ENCODE measurements at places on chromosomes 16 and 17.
A peak's percentile ranks its signal among the peaks of the same experiment; 100 is the strongest.

- DNase-seq: no peak
These were observed 6.1 kb upstream of the TSPOAP1 start for GRCh38 chr17:58334661-58335060.

DNA sequence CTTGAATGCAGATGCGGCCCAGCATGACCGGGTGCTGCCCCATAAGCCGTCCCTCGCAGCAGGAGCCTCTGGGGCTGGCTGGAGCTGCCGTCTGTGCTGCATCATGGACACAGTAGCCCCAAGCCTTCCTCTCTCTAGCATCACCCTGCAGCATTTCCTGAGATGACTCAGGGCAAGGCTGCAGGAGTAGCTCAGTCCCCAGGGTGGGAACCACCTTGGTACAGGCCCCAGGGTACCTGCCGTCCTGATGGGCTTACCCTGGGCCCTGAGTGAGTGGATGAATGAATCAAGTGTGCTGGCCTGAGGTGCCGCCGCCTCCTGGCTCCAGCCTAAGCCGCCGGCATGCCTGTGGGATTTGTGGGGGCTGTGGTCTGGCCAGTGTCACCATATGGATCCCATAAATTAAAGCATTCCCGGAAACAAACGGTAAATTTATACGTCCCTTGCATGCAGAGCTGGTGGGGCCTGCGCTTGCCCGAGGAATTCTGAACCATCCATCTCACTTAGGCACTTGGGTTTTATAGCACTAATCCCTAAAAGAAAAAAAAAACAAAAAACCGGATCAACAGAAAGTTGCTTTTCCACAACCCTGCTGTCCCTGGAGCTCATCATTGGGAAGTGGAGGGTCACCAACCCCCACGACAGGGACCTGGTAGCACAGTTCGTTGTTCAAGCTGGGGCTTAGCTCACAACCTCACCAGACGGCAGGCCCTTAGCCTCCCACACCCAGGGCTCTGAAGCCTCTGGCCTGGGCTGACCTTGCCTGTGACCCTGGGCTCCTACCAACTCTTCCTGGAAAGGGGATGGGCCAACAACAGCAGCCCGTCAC, 242.6 kb upstream of the CIBAR2 start:
- no peak for DNase-seq

DNA sequence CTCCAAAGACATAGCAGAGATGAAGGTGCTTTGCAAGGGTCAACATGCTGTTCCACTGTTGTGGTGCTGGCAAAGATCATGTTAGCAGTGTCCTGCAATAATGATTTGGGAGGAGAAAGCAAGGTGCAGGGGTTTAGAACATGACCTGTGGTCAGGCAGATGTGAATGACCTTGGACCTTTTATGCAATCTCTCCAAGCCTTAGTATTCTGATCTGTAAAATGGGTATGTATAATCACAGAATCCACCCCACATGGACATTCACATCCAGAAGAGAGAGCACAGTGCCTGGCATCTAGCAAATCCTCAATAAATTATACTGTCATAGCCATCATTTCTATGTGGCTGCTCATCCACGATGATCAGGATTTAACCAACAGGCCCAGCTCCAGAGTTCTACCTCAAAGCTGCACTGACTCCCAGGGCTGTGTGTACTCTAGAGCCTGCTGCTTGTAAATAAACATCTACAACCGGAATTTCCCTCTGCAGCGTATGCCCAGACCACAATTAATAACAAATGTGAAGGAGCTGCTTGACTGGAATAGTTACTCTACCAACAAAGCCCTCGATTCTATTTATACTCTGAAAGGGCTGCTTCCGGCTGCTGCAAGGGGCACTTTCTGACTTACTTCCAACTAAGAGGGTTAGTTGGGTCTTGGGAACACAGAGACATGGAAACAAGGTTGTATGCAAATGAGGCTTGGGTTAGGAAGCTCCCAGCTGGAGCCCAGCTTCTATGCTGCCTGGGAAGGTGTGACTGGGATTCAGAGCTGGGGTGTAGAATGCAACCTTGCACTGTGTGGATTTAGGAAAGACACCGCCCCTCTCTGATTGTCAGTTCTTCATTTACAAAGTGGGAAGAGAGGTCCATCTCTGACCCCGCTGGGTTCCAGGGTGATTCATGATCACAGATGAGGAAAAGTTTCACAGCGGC, 265.2 kb downstream of the XYLT1 start:
- DNase-seq: no peak

DNA sequence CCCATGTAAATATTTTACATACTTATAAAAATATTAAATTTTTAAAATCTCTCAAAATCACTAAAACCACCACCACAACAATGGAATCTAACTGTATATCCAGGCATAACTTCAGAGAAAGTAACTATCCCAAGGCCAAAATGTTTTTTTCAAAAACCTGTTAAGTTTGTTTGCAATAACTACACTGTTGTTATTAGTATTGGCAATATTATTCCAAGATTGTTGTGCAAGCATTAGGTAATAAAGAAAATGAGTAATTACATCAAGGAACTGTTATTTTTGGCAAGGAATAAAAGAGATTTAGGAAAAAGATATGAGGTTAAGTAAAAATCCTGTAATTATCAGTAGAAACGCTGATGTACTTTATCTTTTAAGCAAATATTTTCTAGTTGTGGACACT, 3.4 kb upstream of the KRTAP4-12 start:
- DNase-seq: no peak

DNA sequence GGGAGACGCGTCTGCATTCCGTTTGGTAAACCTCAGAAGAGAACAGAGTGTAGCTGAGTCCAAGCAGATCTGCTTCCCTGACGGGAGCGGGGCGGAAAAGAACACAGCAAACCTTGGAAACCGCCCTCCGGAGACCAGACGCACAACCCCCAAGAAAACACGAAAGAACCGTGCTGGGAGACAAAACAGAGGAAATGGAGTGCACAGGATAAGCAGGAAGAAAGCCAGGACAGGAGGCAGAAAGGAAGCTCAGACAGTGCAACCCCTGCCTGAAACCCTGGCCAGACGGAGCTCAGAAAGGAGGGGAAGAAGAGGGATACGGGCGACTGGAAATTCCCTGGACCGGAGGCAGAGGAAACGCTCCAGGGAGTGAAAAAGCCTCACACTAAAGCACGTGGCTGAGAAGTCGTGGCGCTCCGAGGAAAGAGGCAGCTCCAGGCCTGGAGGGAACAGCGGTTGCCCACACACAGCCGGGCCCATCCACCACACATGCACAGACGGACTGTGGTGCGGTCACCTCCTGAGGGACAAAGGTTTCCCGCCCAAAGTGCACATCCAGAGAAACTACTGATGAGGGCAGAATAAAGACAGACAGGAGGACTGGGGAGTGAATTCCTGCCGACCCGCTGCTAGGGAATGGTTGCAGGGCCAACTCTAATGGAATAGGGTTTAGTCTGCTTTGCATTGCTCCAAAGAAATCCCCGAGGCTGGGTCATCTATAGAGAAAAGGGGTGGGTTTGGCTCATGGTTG, 10.2 kb downstream of the DPEP1 start:
- DNase-seq: no peak

DNA sequence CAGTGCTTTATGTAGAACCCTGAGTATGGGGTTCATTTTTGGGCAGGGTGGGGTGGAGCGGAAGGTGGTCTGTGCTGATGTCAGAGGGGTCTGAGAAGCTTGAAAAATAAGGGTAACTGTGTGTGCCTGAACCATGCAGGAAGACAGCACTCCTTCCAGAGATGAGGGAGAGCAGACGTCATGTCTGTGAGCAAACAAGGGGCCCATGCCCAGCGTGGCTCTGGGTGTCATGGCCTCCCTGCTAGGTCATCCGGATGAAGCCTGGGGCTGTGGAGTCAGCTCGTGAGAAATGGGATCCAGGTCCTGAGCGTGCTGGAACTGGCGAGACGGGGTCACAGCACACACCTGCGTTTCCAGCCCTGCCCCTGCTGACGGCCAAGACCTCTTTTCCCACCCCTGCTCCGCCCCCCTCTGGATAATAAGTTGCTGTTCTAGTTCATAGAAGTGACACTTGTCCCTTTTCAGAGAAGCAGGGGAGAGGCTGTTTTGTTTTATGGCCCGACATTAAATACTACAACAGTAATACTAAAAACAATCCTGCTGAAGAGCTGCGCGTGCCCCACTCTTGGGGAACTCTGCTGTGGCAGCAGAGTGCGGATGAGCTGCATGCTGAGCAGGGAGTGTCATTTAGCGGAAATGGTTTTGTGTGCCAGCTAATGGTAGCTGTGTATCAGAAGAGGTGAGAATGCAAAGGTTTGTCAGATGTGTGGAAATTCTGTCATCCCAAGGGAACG, 92.6 kb downstream of the RPTOR start:
- no peak for DNase-seq

DNA sequence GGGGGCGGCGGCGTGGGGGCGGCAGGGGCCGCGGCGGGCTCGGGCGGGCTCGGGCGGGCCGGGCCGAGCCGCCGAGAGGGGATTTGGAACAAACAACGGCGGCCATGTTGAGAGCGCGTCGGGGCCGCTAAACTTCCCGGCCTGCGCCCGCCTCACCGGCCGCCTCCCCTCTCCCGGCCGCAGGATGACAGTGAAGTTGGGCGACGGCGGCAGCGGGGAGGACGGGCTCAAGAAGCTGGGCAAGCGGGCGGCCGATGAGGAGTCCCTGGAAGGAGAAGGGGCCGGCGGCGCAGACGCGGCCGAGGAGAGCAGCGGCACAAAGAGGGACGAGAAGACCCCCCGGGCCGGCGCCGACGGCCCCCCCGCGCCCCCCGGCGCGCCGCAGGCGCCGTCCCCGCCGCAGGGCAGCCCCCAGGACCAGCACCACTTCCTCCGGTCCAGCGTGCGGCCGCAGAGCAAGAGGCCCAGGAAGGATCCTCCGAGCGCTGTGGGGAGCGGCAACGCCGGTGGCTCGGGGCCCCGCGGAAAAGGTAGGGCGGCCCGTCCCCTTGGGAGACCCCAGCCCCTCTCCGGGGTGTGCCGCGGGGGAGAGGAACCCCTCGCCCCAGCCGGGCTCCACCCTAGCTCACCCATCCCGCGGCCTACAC, 2.4 kb downstream of the CRAMP1 start:
- DNase-seq: no peak

DNA sequence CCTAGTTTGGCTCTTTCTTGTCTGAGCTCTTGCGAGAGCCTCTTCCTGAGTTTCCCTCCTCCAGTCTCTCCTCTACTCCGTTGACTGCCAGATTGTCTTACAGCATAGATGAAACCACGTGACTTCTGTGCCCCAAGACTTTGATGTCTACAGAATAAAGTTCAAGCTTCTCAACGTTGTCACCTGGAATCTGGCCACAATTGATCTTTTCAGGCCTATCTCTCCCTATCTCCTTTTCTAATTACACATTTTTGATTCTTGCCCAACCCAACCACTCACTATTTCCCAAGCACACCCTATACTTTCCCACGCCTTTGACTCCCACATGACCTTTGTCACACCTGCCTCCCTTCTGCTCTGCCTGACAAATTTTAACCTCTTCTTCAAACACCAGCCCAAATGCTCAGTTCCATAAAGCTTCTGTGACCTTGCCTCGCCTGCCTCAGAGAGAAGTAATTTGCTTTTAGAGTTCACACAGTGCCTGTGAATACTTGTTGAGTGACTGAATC, 52.4 kb upstream of the PMFBP1 start:
- DNase-seq: no peak

DNA sequence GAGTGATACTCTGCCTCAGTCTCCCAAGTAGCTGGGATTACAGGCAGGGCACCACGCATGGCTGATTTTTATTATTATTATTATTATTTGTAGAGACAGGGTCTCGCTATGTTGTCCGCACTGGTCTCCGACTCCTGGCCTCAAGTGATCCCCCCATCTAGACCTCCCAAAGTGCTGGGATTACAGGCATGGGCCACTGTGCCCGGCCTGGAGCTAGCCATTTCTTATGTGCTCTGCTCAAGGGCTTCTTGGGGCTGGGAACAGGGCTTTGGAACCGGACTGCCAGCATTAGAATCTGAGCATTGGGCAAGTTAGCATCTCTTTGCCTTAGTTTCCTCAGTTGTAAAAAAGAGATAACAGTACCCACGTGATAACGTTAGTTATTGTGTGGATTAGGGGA, 111.3 kb downstream of the C16orf78 start:
- no peak for DNase-seq

DNA sequence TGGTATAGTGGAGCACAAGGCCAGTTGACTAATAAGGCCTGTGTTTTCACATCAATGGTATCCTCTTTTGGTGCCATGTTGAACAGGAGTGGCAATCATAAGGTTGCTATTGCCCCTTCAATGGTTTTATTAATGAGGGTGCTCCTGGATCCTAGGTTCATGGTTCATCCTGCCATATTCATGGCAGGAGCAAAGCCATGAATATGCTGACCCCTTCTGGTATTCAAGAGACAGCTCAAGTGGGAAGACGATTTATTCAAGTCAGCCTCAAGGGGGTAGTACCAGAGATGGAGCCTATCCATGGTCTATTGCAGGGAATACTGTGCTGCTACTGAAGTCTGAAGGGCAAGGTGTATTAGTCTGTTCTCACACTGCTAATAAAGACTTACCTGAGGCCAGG, 2.6 kb downstream of the ABCA9 start:
- no peak for DNase-seq

DNA sequence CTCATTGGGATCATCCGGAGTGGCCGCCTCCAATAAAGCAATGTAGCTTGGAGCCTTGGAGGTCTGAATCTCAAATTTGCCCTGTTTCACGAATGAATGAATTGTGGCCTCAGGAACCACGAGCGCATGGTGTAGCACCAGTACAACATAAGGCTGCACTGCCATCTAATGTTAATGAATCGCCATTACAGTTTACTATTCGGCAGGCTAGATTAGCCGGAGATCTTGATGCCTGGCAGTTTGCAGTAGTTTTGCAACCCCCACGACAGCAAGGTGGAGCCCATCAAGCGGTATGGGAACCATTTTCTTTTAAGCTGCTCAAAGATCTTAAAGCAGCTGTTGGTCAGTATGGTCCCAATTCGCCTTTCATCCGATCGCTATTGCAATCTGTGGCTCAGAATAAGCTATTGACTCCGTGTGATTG, 18.8 kb downstream of the ALOX15B start:
- peak; percentile 81 for DNase-seq

DNA sequence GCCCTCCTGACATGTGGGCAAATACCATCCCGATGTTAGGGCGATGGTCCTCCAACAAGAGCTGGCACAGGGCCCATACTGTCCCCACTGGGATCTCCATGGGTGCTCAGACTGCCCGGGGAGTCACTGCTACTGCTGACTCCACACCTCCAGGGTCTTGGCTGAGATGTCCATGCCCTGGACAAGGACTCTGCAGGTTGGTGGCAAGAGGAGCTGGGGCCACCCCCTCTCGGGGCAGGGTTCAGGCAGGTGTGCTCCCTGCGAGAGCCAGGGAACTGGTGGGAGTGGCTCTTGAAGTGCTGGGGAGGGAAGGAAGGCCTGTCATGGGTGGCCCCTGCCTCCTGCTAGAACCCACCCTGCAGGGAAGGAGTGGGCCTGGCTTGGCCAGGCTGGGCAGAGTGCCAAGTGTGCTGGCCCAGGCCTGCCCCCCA, 6.4 kb downstream of the CASKIN2 start:
- no peak for DNase-seq

Data from NCI-H460 (cell line).